Right forelimb (tissue), 1 donor: ENCODE measurements at places on chromosomes 1 and 21.

DNA sequence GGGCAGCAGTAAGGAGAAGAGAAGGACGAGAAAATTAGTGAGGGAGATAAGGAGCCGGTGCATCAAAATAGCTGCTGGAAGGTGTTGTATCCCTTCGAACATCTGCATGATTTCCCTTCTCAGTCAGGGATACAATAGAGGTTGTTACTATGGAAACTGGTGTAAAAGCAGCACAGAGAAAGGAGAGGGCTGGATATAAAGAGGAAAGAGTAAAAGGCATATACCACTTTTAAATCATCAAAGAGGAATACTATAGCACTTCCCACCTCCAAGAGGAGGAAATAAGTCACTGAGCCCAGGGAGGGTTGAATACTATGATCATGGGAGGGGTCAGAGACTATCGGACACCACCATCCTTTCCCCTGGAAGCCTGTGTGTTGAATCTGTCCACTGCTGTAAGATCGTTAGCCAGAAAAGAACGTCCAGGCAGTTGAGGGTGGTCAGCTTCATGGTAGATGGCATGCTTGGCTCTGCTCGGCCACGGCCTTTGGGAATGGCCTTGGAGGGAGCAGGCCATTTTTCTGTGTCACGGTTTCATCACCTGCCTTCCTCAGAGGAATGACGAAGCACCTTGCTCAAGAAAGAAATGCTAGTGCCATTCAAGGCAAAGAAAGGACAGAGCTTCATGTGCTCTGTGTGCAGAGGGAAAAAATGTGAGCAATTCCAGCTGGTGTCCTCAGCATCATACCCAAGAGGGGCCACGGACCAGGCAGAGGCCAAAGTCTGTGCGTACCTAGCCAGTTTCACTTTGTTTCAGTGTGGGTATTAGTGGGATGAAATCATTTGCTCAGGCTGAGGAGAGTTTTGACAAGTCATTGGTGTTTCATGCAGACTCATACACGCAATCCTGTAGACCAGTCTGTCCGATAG lies 64.2 kb downstream of the IRF2BP2 start:
- DNase-seq: peak; percentile 41

DNA sequence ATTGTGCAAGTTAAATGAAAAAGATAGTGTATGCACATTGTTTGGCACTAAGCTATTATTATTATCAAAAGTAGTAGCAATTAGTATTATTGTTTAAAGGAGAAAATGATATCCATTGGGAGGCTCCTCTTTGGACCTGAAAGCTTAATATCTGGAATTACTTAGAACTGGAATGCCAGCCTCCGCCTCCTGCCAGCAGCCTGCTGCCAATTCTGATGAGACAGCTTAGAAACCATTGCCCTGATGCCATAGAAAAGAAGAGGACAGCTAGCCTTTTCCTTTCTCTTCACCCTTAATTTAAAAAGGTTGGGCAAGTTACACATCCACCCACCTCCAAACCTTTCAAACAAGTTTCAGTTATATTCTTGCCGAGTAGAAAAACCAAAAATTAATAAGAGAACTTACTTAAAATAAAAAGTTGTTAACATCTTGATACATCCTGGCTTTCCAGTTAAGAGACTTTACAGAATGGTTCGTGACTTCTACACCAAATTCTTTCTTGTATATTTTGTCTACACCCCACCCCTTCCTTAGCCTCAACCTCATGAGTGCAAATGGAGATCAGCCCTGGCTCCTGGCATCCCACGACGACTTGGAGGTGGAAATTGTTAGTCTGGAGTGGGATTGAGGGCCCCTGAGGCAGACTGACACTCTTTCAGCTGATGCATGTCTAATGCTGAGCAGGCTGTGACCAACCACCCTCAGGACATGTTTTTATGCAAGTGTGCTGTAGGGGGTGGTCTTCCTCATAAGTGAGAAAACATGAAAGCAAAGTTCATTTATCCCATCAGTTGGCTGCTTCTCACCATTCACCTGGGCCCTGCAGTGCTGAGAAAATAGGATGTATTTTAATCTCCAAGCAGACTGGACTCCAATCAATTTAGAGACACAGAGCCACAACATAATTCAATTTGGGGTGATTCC lies 120.6 kb downstream of the KCNJ15 start:
- no peak for DNase-seq

DNA sequence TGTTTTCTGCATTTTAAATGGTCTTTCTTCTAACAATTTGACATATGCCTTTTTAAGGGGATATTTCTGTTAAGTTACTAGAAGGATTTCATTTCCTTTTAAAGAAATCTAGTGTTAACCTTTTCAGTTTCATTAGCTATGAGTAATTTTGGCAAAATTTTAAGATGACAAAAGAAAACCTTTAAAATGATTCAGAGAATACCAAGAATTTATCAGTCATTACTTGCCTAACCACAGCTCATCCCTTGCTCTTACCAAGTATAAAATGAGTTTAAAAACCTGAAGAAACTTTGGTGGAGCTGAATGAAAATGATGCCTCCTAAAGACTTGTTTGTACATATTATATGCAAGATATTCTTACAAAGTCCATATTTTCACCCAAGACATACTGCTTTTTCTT lies 101.7 kb downstream of the NEK7 start:
- no peak for DNase-seq

DNA sequence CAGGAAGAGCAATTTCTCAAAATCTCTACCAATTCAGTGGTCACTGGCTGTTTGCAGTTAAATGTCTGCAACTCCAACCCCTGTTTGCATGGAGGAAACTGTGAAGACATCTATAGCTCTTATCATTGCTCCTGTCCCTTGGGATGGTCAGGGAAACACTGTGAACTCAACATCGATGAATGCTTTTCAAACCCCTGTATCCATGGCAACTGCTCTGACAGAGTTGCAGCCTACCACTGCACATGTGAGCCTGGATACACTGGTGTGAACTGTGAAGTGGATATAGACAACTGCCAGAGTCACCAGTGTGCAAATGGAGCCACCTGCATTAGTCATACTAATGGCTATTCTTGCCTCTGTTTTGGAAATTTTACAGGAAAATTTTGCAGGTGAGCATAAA lies 167.2 kb downstream of the CRB1 start:
- no peak for DNase-seq

DNA sequence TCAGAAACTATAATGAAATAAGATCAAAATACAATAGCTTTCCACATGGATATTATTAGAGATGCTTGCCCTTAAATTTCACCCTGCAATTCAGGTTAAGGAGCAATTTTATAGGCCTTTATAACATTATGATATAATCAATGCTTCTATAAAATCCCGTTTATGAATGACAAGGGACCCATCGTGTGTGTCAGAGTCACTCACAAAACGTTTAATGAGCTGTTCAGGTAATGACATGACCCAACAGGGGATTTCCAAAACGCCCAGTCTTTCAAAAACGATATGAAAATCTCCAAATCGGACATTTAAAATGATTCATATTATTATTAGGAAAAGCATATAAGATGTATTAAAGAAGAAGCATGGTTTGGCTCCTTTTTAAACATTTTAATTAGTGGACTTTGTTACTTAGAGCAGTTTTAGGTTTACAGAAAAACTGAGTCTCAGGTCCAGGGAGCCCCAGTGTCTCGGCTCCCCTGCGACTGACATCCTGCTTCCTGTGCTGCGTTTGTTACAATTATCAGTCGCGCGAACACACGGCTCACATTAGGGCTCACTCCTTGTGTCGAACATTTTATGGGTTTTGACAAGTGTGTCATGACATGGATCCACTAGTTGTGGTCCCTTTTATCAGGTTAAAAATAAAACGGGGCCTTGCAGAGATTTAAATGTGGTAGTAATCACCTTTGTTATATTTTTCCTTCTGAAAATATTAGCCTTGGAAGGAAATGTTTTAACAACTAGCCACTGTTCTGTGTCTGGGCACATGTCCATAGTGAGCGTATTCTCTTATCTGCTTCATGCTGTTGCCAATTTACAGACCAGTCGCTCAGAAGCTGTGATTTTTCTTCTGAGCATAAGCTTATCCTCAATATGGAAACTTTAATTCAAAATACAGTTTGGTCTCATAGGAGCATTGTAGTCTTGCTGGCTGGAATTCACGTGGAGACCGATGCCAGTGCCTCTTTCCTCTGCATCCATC lies 52.0 kb upstream of the POFUT2 start:
- no peak for DNase-seq

DNA sequence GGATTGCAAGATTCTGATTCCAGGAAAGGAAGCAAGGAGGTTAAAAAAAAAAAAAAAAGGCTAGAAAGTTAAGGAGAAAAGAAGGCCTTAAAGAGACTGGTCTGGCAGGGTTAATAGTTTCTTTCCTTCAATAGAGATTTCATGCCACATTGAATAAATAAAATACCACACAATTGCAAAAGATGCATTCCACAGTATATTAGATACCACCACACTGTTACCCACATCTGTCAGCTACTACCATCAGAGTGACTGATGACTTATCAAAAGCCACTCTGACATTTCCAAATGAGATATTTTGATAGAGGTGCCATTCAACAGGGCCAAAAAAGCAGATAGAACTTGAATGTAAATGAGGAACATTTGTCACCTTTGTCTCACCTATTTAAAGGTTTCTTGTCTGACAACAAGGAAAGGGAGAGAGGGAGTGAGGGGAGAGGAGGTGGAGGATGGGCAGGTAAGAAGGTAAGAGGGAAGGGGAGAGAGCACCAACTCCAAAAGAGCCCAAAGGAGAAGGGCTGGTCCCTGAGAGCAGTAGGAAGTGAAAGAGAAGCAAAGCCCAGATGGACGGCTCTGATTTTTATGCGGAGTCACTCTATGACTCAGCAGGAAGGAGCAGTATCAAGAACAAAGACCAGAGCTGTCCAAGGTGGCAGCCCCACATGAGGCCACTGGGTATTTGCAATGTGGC lies 38.3 kb downstream of the LRRN2 start:
- DNase-seq: no peak

DNA sequence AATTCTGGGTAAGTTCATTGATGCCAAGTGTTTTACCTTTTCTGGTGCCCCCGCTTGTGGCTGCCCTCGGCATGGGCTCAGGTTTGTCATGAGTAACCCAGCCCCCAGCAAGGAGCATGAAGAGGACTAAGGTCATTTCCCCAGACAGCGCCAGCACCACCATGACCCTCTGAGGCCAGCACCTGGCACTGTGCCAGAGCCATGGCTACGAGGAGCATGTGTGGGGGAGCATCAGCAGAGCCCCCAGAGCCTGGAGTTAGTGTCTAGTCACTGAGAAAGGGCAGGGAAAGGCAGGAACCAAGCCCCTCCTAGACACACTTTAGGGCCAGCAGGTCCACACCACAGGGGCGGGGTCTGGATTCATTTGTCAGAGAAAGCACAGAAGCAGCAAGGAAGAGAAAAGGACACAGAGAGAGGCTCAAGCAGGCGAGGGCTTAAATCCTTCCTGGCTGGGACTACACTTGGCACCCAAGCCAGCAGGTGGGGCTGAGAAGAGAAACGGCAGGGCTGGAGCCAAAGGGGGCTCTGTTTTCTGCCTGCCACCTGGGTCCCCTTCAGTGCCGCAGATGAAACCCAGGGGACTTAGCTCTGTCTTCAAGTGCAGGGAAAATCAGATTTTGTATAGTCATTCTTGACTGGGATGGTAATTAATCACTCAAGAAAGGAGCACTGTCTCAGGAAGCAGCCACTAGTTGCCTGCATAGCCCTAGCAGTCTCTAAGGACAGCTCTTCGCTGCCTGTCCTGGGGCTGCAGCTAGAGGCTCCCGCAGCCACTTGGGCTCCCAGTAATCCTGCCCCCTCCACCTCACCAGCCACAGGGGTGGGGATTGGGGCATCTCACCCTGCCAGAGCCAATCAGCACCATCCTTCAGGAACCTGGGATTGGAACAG lies 79.6 kb upstream of the ZC3H12A start:
- no peak for DNase-seq

DNA sequence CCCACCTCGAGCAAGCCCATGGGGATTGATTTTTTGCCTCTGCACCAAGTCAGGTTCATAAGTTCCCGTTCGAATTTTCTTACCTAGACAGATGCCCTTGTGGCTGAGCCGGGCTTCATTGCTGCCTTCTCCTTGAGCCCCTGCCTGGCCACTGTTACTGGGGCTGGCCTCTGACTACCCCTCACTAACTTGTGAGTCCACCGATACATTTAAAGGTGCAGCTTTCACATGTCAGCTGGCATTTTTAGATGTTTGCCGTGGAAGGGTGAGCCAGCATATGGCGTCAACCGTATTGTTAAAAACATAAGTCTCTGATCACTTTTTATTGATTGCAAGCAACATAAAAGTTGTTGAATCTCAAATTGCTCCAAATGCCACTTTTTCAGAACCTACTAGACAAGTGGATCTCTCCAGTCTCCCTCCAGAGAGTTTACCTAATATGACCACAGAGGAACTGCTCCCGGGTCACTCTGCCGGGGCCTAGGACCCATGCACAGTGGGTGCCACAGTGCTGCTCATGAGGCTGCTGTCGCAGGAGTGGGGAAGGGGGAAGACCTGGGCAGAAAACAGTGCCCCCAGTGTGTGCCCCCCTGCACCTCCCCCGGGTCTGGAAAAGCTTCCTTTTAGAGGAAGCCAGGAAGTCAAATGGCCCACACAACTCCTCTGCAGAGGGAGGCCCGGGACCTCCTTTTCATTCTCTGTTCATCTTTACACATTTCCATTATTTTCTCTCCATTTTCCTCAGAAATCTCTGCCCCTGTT lies 18.8 kb downstream of the MX1 start:
- no peak for DNase-seq

- DNase-seq: no peak
These were observed 8.0 kb downstream of the HES4 start for GRCh38 chr1:991895-992294.

- no peak for DNase-seq
These were observed 9.2 kb downstream of the PHGDH start for GRCh38 chr1:119720866-119721440.

GRCh38 chr1:97340951-97341350 lies 579.9 kb downstream of the DPYD start:
- DNase-seq: no peak

DNA sequence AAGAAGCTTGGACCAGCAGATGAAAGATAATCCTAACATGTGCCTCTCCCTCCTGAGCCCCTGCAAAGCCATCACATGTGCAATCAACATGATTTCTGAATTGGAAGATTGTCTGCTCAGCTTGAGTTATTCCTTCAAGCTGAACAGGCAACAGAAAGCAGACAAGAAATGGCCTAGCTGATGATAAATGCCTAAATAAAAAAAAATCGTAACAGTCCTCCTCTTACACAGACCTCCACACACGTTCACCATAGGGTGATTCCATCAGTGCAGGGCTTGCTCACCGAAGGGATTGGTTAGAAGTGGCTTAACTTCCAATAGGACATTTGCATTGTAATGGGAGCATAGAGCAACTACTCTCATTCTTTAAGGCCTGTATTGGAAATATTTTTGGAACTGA lies 14.6 kb downstream of the KRTAP19-8 start:
- DNase-seq: no peak

DNA sequence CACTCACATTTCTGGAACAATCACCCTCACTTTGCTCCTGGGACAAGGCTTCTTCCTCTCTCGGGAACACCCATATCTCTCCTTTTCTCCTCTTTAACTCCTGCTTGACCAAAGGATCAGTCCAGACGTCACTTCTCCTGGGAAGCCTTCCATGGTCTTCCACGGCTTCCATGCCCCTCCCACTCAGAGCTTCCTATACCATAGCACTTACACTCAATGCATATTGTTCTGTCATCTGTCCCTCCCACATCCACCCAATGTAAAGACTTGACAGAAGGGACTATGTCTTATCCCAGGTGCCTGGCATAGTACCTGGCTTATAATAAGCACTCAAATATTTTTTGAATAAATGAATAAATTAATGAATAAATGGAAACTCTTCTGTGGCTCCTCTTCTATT lies 28.2 kb downstream of the CD34 start:
- DNase-seq: no peak
